ENCODE measurements at places on chromosomes 1 and 21. TPM values are rescaled to one million over a fixed set of nuclear protein-coding genes. Genes with fewer than 3 reads are reported as not detected.
A peak's percentile ranks its signal among the peaks of the same experiment; 100 is the strongest.

The FNBP1L gene
- total RNA-seq = 5.7 TPM

The MARK1 gene
- 3.9 TPM for total RNA-seq

The LDLRAD1 gene
- not detected for total RNA-seq

DNA sequence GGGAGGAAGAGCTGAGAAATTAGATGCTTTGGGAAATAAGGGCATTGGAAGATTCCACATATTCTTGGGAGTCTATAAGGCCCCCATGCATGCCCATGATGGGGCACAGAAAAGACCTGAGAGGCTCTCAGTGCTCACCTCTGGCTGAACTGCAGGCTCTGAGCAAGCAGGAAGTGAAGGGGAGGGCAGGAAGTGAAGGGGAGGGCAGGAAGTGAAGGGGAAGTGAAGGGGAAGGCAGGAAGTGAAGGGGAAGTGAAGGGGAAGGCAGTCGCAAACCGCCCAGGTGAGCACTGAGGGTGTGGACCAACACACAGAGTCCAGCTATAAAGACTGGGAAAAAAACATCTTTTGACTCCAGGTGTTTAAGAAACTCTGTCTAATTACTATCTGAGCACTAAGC lies 3.5 kb downstream of the KRTAP10-9 start:
- DNase-seq = no peak

DNA sequence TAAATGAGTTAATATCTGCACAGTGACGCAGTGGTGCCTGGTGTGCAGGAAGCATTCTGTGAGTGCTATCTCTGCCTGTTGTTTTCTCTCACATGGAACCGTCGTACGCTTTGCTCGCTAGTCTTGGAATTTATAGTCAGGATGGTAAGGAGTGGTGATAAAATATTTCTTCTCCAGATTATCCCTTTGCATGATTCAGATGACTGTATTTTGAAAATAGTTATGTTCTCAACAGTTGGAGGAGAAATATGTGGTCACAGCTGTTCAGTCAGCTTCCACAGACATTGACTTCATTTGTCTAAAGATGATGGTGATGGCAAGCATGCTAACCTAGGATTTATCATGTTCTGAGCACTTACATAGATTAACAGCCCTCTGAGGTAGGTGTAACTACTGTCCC lies 41.3 kb upstream of the VAMP3 start:
- no peak for DNase-seq

GRCh38 chr1:115324649-115325420 lies 13.2 kb downstream of the NGF start:
- no peak for DNase-seq

- no peak for DNase-seq
These were observed 48.3 kb upstream of the LHX8 start for GRCh38 chr1:75085931-75086330.

- DNase-seq = peak; percentile 57
These were observed 27.4 kb downstream of the C1orf116 start for GRCh38 chr1:207004931-207005830.

DNA sequence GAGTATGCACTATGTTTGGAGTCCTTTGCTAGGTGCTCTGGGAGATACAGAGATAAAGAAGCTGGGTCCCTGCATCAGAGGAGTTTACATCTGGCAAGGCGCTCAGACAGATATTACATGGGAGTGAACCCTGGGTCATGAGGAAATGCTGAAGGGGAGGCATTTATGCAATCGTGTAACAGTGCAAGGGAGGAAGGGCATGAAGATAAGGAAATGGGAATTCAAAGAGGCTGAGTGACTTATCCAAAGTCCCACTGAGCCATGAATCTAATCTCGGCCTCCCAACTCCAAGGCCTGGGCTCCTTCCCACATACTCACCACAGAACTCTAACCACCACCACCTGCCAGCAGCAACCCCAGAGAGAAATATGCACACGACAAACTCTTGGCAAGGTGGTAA lies 51.6 kb downstream of the FAM163A start:
- no peak for DNase-seq

DNA sequence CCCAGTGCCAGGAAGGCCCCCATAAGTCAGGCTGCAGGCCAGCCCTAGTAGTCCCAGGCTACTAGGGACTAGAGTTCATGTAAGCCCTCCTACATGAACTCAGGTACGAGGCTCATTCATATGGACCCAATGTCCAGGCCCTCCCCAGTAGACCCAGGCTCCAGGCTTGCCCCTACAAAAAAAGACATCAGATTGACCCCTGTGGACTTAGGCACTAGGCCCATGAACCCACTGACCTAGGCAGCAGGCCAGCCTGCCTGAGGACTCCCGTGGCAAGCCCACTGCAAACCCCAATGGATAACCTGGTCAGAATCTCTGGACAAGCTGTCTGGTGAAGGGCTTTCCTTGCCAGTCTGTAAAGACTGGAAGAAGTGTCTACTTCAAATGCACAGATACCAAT lies 51.2 kb downstream of the TNNI3K start:
- DNase-seq = no peak

GRCh38 chr1:229629261-229629660 lies 3.2 kb downstream of the URB2 start:
- DNase-seq = no peak
